ENCODE measurements at places on chromosomes 11 and 22.
A peak's percentile ranks its signal among the peaks of the same experiment; 100 is the strongest.

DNA sequence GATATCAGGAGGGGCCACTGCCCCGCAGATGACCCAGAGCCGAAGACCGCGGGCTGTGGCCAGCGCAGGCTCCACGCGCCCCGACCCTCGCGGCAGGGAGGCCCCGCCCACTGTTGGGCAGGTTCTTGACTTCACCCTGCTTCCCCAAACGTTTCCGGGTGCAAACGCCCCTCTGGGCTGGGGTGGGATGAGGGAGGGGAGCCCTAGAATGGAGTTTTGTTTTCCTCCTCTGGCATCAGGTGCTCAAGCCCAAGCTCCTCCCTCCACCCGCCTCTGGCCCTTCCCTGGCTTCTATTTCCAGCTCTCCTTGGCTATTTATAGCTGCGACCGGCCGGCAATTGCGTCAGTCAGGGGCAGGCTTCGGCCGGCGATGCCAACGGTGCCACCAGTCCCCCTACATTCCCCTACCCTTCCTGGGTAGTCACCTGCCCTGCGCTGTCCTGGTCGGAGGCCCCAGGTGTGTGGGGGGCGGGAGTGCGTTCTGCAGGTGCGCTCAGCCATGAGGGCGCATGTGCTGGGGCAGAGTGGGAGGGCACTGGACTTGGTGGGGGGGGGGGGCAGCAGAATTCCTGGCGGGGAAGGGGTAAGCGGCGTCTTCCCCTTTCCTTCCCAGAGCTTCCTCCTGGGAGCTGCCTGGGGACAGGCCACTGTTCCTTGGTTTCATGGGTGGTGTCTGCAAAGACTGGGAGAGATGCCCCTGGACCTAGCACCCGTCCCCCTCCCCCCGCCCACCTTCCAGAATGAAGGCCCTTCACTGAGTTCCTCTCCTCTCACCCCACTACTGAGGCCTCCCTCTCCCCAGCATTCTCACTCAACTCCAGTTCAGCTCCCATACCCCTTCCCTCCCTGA lies 23.6 kb downstream of the DUSP8 start:
- no peak for DNase-seq

- DNase-seq = no peak
Observed at GRCh38 chr11:6531267-6531752, 34.2 kb downstream of the DNHD1 start.

DNA sequence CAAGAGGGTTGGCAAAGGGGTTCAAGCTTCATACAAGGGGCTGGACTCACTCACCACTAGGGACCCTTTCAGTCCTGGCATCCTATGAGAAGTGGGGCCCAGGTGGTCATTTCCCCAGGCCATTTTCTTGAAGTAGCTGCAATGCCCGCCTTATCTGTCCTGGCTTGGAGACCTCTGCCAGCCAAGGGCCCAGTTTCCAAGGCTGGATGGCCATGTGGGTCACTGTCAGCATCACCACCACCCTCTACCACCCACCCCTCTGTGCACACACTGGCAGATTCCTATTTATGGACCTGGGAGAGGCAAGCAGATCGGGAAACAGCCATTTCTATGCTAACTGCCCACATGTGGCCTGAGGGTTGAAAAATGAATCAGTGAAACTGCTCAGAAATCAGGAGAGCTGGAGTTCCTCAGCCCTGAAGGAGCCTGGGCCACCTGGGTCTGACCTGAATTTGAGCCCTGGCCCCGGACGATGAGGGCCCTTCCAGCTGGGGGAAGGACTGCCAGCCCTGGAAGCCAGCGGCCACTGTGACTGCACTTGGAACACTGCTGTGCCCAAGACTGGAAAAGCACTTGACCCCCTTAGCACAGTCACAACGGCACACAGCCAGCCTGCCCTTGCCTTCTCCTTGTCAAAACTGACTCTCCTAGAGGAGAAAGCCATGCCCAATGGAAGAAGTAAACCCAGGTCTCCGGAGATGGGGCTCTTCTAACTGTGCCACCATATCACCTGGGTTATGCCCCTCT lies 442.2 kb downstream of the BUD13 start:
- no peak for DNase-seq

DNA sequence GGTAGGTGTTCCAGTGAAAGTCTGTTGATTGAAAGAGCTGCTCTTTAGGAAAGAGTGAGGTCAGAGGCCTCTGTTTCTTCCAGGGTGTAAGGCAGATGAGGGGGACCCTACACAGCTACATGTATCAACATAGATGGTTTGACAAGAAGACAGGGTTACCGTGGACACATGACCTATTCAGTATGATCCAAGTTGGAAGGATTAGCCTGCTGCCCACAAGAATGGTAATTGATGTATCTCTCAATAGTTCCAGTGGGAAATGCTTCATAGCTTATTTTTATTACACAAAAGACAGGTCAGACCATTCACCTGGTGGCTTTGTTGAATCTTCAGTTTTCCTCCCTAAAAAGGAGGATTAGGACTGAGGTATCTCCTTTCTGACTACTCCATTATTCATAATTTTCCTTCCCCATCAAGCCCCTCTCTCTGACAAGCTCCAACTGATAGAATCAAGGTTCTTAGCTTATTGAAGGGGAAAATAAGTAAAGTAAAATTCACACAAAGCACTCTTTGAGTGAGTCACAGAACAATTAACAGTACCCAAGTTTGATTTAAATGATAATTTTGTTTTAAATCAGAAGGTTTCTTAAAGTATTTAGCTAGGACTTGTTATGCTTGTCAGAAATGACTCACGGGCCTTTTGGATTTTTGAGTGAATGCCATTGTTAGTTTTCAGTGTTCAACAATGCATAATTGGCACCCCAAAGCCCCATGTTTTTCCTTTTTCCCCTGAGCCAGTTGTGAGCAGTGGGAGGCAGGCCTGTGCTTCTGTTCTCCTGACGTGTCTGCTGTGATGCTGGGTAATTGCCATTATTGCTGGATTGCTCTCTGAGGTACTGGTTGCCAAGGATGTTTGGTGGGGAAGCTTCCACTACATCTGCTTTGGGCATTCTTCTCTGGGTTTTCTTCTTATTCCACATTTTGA lies 373.2 kb downstream of the DDX10 start:
- DNase-seq = no peak

- no peak for DNase-seq
Observed at GRCh38 chr22:42343121-42343454, 72.6 kb upstream of the TCF20 start.

- DNase-seq = no peak
Observed at GRCh38 chr11:107265591-107266121, 192.0 kb downstream of the CWF19L2 start.

DNA sequence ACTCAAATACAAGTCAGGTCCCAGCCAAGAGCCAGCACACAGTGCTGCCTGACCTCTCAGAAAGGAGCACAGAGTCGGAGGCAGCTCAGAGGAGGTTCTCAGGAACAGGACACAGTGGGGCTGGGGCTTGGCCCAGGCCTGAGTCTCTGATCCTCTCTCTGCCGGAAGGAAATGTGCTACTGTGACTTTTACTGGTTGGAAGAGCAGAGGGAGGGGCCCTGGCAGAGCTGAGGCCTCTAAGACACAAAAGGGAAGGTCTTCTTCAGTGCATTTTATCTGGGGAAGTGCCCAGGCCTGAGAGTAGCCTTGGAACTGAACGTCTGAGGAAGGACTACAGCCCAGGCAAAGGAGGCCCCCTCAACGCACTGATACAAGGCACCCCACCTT lies 16.2 kb upstream of the CASTOR1 start:
- no peak for DNase-seq

DNA sequence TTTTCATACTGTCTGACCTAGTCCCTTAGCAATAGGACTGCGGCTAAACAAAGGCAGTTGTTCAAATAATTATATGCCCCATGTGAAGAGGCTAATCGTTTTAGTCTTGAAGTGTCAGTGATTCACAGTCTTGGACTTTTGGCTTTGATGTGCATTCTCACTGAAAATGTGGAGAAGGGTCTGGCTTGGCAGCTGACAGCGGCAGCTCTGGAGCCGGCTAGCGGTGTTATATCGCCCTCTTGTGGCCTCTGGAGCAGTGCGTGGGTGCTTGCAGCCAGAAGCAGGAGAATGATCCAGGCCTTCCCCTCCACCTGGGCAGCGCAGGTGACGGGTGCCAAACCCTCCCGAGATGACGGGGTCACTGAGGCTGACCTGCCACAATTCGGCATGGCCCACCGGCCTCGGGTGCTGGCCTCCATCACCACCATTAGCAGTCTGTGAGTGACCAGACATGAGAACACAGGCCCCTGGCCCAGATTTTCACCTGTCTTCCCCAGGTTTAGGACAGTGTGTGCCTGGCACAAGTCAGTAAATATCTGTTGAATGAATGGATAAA lies 90.3 kb upstream of the PITPNB start:
- DNase-seq = peak; percentile 63

- no peak for DNase-seq
Observed at GRCh38 chr11:85772695-85773094, 38.2 kb downstream of the SYTL2 start.

DNA sequence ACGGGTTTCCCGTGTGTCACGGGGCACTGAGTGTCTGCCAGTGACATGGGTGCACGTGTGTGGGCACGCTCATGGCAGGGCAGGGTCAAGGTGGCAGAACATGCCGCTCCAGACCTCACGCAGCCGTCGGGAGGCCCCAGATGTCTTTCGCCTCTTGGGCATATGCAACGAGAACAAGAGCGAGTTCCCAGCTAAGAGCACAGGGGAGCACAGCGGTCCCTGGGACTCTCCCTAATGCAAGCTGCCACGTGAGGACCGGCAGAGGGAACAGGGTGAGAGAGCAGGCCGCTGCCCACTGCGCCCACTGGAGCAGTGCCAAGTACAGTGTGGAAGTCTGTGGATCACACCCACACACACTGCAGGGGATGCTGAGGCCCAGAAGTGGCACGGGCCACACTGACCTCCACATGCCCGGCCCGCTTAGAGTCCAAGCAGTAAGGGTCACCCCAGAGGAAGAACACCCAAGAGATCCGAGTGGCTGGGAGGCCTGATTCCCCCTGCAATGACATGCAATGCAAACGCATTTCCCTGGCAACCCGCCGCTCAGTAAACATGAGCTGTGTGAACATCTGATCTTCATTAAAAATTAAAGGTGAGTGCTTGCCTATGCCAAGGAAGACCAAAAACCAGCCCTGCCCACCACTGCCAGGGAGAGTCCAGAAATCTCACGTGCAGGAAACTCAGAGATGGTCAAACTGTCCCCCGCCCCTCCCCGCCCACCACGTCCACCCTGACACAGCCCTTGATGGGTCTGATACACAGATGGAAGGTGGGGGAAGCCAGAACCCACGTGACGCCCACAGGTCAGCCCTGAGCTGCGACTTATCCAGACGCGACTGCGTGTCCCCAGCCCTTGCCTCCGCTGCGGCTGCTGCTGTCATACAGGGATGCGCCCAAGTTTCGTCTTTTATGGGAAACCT lies 11.7 kb downstream of the CERK start:
- no peak for DNase-seq

GRCh38 chr11:118531597-118532084 lies 649 bp downstream of the TMEM25 start:
- peak; percentile 5 for DNase-seq
